Activated effector memory CD4-positive, alpha-beta T cell treated with Interleukin-2 at 50 U/mL for 16 hours (primary cell): ENCODE measurements at places on chromosomes 2 and 18.
A peak's percentile ranks its signal among the peaks of the same experiment; 100 is the strongest.

DNA sequence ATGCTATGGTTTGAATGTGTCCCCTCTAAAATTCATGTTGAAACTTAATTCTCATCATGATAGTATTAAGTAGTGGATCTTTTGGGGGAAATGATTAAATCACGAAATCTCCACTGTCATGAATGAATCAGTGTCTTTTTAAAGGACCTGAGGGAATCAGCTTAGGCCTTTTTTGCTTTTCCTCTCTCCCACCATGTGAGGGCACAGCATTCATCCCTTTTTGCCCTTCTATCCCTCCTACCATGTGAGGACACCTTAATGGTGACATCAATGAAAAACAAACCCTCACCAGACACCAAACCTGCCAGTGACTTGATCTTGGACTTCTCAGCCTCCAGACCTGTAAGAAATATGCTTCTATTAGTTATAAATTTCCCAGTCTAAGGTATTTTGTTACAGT lies 247.1 kb upstream of the UBE2E3 start:
- DNase-seq = no peak

DNA sequence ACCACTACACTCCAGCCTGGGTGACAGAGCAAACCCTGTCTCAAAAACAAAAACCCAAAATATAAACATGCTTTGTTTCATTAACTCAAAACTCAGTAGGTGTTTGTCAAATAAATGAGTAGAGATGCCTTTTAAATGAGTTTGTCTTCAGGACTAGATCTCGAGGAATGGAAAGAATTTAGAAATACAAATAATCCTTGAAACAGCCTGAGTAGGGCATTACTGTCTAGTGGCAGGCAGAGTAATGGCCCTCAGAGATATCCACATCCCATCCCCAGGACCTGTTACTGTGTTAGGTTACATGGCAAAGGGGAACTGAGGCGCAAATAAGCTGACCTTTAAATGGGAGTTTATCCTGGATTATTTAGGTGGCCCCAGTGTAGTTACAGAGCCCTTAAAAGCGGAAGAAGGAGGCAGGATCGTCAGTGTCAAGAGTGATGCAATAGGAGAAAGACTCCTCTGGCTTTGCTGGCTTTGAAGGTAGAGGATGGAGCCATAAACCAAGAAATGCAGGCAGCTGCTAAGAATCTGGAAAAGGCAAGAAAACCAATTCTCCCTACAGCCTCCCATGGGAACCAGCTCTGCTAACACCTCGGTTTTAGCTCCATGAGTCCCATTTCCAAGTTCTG lies 63.0 kb downstream of the CABLES1 start:
- DNase-seq = no peak

GRCh38 chr18:37270038-37270665 lies 295.4 kb downstream of the CELF4 start:
- no peak for DNase-seq

- DNase-seq = no peak
Measured at GRCh38 chr2:150705357-150705756, 217.9 kb upstream of the RND3 start.

GRCh38 chr18:33875029-33875565 lies 297.1 kb downstream of the ASXL3 start:
- DNase-seq = no peak

GRCh38 chr2:133855526-133855925 lies 287.3 kb upstream of the NCKAP5 start:
- DNase-seq = no peak

GRCh38 chr2:227545990-227546389 lies 52.7 kb upstream of the SCYGR2 start:
- DNase-seq = no peak

DNA sequence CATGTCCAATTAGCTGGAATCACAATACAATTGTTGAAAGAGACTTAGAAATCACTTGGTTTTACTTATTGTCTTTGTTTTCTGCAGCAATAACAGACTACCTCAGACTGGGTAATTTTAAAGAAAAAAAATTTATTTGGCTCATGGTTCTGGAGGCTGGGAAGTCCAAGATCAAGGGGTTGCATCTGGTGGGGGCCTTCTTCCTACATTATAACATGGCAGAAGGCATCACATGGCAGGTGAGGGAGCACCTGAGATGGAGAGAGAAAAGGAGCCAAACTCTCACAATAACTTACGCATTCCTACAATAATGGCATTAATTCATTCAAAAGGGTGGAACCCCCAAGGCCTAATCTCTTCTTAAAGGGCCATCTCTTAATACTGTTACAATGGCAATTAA lies 37.5 kb upstream of the KLHL14 start:
- no peak for DNase-seq

GRCh38 chr2:201404699-201405280 lies 46.5 kb downstream of the TRAK2 start:
- no peak for DNase-seq

DNA sequence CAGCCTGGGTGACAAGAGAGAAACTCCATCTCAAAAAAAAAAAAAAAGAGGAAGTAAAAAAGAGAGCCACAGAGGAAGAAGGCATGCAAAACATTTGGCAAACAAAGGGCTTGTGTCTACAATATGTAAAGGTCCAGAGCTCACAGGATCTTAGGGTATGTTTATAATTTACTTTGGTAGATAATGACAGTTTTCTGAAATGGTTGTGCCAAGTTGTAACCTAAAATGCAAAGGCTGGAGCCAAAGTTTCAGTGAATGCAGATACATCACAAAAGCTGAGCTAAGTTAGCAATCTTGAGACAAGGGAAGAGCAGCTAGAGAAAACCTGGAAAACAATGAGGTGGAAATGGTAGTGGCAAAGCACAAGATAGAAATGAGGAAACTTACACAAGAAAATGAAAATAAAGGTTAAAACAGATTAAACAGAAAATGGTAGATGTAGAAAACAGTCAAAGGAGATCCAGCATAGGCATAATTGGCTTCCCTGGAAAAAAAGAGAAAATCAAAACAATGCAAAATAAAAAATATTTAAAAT lies 77.5 kb upstream of the HK2 start:
- no peak for DNase-seq

GRCh38 chr2:7353571-7353970 lies 436.4 kb downstream of the RNF144A start:
- no peak for DNase-seq

- no peak for DNase-seq
Measured at GRCh38 chr18:5726011-5726410, 169.3 kb downstream of the TMEM200C start.

DNA sequence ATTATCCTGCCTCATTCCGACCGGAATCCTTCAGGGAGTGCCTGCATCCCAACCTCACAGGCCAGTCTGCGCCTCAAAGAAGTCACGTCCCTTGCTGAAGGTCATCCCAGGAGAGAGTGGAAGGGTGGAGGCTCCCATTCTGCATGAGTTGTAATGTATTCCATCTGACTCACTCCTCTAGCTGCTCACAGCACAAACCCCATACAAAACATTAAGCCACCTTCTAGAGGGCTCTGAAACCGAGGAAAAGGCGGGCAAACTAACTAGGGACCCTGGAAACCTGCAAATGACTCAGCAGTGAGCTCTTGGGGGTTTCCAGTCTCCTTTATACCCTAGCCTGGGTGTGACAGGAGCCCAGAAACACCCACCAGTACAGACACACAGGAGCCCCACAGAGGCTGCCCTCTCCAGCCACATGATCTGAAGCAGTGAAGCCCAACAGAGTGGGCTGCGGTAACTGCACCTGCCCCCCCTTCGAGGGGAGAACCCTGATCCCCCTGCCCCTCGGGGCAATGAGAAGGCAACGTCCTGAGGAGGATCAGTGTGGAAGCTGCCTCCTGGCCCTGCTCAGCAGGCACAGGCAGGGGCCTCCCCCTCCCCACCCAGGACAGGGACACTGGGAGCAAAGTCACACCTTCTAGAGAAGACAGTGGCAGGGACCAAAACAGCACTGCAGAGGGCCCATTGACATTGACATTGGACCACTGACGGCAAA lies 69.3 kb upstream of the SNTG2 start:
- DNase-seq = no peak

DNA sequence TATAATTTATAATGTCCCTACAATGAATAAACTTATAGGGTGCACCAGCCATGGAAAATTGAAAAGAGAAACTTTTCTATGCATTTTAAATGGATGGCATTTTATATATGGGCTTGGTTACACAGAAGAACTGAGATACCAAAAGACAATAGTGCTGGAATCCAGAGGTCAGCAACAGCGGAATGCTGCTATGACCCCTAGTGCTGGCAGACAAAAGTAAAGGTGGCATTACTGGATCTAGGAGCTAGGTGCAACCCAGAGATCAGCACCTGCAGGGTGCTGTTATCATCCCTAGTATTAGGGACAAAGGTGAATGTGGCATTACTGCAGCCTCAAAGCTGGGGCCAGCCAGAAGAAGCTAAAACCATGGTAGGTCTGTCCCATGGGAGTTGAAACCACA lies 392.7 kb upstream of the ST6GAL2 start:
- DNase-seq = no peak

DNA sequence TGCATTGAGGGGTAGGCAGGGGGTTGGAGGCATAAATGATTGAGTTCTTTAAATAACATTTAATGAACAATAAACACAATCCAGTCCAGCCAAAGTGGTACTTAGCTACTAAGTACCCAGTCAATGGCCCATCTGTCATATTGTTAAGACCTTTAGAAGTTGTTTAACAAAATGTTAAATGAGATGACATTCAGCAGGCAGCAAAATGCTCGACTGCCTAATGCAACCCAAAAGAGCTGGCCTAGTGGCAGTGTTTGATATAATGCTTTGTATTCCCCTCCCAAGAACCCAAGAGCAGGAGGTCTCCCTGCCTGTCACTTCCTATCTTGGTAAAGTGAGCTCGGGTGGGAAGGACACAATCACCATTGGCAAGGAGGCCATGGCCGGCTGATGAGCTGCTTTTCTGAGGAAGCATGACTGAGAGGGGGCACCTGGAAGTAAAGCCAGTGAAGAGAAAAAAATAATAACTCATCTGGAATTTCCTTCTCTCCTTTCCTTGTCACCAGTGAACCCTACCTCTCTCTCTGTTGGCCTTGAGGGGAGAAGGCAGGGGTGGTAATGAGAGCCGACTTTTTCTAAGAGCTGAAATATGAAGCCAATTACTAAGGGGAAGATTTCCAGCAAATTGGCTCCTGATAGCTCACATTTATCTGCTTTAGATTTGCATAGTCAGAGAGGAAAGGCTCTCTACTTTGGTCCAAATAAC lies 140.6 kb downstream of the C1D start:
- no peak for DNase-seq

GRCh38 chr18:48467231-48467630 lies 58.0 kb upstream of the ZBTB7C start:
- DNase-seq = no peak

GRCh38 chr2:105252271-105252670 lies 10.7 kb downstream of the GPR45 start:
- no peak for DNase-seq

DNA sequence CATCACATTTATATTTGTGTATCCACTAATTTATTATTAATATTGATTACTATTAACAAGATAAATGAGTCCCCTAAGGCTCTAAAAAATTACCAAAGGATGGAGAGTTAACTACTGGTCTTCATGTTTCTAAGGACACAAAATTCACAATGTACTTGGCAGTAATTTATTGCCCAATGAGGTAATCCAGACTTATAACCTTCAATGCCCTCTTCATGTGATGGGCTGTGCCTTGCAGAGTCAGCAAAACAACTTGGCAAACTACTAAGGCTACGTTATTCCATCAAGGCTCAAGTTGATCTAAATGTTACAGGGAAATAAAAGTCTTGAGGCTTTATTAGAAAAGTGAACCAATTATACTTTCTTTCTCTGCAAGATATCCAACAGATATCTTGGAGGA lies 804.9 kb upstream of the NXPH2 start:
- DNase-seq = no peak

GRCh38 chr18:45997700-45998151 lies 30.6 kb upstream of the EPG5 start:
- DNase-seq = peak; percentile 15

GRCh38 chr2:58762176-58762781 lies 521.2 kb upstream of the FANCL start:
- DNase-seq = no peak

DNA sequence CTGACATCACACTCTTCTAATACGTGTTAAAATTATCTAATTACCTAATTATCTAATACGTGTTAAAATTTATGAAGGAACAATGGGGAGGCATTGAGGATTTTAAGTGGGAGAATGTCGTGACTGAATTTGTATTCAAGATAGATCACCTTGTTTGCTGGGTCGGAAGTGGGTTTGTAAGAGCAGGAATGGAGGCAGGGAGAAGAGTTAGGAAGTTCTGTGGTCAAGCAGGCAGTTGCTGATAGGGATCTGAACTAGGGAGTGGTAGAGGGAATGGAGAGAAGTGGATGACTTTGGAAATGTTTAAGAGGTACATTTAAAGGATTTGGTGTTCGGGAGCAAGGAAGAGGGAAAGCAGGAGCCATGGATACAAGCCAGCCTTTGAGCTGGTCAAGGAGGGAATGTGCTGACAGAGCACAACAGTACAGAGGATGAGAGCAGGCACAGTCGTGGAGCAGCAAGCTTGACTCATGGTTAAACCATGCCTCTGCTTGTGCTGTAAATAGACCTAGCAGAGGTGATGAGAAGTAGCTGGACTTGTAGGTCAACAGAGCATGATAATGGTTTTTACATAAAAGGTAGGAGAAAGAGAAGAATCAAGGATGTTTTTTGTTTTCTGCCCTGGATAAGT lies 16.2 kb downstream of the IL18RAP start:
- DNase-seq = no peak

GRCh38 chr18:48669991-48670750 lies 131.3 kb downstream of the CTIF start:
- no peak for DNase-seq

DNA sequence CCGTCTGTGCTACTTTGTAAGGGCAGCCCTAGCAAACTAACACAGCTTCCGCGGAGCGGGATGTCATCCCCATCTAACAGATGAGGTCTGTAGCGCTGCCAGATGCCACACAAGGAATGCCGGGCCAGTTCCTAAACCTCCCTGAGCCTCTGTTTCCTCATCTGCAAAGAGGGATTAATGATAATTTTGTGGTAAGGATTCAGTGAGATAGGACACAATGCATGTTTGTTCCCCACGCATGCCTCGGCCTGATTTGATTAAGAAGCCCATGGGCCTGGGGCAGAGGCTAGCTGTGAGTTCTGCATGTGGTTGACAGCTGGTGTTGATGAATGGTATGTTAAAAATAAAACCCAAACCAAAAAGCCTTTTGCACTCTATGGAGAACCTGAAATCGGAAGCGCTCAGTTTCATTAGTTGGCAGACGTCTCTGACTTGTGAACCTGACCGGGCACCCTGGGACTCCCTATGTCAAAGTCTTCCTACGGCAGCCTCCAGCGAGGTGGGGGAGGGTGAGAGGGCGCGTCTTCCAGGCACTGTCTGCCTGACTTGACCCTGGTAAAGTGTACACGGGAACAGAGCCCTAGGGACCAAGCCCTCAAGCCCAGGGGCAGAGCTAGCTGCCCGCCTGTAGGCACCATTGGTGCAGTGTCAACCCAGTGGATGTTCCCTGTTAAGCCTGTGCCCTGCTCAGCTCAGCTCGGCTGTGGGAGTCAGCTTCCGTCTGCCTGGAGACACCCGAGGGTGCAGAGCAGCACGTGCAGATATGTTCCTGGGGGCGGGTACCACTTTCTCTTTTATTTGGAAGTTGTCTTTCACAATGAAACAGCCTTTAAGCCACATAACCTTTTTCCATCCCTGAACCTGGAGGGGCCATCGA lies 14.8 kb upstream of the INHBB start:
- no peak for DNase-seq

GRCh38 chr2:54599914-54600313 lies 123.5 kb upstream of the EML6 start:
- DNase-seq = no peak
